Non-pigmented ciliary epithelial cell (primary cell): ENCODE measurements at places on chromosomes 3 and 15.

GRCh38 chr3:139897759-139898158 is 37.2 kb upstream of the CLSTN2 start:
- no peak for DNase-seq

- DNase-seq = no peak
Measured at GRCh38 chr15:34179234-34179633, 30.7 kb downstream of the KATNBL1 start.

- no peak for DNase-seq
Measured at GRCh38 chr3:13715961-13716360, 163.9 kb downstream of the WNT7A start.

- no peak for DNase-seq
Measured at GRCh38 chr15:25862472-25863110, 536 bp downstream of the ATP10A start.

DNA sequence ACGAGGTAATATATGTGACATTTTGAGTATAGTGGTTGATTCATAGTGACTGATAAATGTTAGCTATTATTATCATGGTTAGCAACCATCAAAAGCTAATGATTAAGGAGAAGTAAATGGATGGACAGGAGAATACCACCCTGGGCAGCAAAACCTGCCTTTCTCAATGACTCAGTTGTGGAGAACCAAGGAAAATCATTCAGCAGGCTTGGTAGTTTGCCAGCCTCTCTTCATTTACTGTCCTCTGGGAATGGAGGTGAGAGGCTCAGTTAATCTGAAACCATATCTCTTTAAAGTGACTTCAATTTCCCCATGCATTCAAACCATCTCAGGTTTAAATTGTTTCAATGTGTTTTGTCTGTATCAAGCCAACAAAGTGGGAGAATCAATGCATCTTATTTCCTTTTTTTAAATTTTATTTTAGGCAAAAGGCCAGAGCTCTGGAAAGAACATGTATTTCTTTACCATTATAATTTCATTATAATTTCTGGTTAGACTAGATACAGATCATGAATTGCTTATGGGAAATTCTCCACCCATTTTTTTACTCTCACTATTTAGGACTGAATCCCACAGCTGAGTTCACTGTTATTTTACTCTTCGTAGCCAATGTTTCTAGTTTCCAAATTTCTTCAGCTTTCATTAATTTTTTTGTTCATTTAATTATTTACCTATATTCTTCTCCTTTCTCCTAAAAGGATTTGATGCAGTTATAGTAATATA is 2.7 kb downstream of the TM4SF18 start:
- DNase-seq = no peak

GRCh38 chr3:50238549-50239026 is 2.6 kb downstream of the GNAI2 start:
- DNase-seq = no peak

- no peak for DNase-seq
Measured at GRCh38 chr15:67458331-67459029, 62.5 kb upstream of the C15orf61 start.

DNA sequence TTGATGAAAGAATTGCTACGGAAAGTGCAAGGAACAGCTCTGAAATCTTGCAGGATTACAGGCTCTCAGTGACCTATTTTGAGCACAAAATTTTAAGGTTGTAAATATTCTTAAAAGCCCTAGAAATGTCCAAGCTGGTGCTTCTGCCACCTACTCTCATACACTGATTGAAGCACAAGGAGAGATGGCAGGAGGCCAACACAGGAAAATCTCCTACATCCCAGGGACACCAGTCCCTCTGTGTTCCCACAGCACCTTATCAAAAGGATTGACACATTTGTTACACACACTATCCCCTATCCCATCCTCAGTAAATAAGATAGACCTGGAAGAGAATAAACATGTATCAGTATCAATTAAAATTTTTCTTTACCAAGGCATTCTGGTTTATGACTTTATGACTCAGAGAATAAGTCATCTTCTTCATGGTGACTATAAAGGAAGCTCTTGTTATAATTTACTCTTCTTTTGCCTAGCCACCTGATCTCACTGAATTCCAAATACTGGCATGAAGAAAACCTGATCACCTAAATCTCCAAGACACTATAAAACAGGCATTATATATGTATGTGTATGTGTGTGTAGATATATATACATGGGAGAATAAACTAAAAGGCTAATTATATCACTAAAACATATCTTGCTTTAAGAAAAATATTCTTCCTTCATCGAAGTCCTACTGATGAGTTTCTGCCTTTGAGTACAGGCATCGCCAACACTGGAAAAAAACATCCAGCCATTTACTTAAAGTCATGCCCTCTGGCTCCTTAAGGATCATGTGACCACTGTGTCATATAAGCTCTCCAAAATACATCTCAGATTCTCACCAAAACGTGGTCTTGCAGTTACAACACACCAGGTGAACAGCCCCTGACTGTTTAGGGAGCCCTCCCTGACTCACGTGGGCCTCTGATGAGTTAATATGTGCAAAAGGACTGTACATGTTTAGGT is 208.1 kb upstream of the NR2F2 start:
- no peak for DNase-seq

GRCh38 chr15:61743345-61743909 is 316.8 kb downstream of the VPS13C start:
- DNase-seq = no peak

GRCh38 chr15:68791431-68792283 is 29.0 kb downstream of the ANP32A start:
- no peak for DNase-seq

DNA sequence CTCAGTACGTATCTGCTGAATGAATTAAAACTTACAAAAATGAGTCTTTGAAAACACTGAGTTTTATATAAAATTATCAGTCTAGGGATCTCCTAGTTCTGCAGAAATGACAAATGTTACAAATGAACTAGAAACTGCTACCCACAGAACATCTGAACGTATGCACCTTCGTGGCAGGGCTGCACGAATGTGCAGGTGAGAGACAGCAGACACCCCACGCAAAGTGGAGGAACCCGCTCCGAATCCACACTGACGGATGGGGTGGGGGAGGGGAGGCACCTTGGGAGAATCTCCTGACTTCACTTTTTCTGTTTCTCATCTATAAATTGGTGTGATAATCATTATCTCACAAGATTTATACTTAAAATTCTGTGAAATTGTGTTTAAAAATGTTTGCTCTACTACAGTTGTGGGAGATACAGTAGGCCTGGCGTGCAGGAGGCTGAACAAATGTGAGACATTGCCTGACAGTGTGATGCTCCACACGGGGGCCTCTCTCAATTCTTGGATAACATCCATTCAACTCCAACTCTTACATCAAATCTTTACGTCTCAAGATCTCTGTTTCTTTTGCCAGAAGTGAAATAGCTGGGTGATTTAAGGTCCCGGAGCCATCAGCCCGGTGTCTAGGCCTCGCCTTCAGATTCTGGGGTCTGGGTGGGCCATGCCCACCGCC is 86.9 kb downstream of the ATP10A start:
- no peak for DNase-seq

DNA sequence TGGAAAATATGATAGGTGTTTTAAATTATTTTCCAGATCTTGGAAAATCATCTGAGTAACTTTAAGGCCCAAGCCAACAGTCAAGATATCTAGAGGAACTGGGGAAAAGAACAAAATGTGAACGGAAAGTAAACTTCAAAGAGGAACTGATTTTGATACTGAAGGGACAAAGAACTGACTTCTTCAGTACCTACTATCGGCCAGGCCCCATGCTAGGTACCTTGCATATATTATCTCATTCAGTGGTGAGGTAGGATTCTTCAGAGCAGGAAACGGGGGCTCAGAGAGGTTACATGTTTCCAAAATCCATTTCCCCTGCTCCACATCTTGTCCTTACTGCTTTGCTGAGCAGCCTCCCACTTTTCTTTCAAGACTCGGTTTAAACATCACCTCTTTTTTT is 9.8 kb upstream of the ZNF710 start:
- no peak for DNase-seq

DNA sequence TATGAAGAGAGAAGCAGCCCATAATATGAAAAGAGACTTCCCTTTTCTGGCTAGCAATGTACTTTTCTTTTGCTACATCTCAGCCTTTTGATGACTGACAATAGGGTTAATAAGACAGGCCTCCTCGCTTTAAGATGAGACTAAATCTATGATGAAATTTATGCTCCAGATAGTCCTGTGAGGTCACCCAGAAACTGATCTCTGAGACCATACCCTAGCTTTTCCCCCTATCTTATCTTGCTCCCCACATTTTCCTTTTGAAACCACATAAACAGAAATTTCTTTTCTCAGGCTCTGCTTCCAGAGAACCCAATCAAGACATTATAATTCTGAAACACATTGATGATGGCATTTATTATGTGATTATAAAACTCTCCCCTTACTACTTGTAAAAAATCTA is 168.8 kb upstream of the CADM2 start:
- DNase-seq = no peak
